ENCODE measurements at places on chromosomes 7 and 10.

GRCh38 chr10:78863140-78863905 is 205.4 kb upstream of the ZMIZ1 start:
- no peak for DNase-seq

DNA sequence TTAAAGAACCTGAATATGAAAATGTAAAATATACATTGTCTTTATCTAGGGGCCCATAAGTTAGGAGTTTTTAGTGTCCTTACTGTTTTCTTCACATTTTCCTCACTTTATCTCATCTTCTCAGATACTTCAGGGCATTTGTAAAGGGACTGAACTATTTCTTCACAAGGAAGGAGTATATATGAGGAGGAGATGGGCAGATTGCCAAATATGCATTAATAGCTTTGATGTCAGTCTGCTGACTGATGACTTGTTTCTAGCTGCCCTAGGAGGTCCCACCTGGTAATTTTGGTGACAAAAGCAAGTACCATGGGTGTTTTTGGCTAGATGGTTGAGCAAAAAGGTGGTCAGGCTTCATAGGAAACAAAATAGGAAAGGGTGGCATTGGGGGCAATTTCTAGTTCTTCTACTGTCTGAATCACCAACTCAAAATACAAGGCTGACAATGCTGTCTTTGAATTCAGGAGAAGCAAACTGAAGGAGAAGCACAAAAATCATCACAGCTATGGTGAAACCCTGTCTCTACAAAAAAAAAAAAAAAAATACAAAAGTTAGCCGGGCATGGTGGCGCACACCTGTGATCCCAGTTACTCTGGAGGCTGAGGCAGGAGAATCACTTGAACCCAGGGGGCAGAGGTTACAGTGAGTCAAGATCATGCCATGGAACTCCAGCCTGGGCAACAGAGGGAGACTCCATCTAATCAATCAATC is 10.4 kb upstream of the STRIP2 start:
- peak; percentile 7 for DNase-seq

DNA sequence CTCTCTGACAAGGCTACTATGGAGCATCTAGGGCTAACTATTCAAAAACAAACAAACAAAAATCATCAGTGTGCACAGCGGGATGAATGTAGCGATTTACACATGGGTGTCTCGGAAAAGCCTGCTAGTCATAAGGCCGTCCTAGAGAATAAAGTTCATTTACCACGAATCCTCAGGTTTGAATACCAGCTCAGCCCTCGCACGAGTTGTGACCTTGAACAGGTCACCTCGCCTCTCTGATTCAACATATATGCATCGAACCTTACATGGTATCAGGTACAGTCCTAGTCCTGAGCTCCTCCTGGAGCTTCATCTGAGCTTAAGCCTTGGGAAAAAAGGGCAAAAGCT is 572 bp downstream of the ATP5MF start:
- DNase-seq = no peak

- DNase-seq = no peak
Observed at GRCh38 chr7:88278881-88279280, 27.8 kb downstream of the STEAP4 start.

DNA sequence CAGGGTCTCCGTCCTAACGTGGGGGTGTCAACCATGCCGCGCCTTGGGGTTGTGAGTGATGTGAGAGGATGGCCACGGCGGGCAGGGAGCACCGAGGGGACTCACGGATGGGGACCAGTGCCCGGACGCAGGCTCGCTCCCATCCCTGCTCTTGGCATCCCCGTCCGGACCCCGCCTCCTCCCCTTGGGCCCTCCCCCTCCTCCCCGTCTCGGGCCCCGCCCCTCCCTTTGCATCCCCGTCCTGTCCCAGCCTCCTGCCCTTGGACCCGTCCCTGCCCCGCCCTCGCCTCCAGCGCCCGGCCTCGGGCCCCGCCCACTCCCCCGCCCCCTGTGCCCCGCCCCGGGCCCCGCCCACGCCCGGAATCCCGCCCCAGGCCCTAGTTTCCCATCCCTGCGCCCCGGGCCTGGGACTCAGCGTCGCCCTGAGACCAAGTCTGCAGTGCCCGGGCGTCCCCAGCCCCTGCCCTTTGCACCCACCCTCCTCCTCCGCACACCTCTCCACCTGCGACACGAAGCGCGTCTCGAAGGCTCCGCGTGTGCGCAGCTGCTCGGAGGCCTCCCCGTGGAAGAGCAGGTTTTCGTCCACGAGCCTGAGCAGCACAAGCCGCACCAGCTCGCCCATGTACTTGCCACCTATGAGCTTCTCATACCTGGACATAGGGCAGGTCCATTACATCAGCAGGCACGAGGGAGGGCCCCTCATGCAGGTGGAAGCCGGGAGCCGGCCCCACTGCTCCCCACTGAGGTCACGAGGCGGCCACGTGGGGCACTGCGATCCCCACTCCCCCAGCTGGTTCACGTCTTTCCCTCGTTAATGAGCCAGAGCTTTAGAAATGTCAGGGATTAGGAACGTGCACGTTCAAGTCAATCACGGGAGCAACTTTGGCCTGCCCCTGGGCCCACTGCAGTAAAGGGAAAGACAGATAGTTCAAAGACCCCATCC is 5.1 kb upstream of the MYL7 start:
- no peak for DNase-seq

- DNase-seq = no peak
Observed at GRCh38 chr7:91137153-91137787, 127.0 kb upstream of the FZD1 start.

- no peak for DNase-seq
Observed at GRCh38 chr10:1130226-1130625, 74.0 kb downstream of the WDR37 start.

- no peak for DNase-seq
Observed at GRCh38 chr7:29968683-29969395, 20.8 kb downstream of the SCRN1 start.

- no peak for DNase-seq
Observed at GRCh38 chr7:111388912-111389311, 173.4 kb downstream of the IMMP2L start.

GRCh38 chr10:48695636-48696534 is 11.2 kb downstream of the WDFY4 start:
- DNase-seq = no peak

DNA sequence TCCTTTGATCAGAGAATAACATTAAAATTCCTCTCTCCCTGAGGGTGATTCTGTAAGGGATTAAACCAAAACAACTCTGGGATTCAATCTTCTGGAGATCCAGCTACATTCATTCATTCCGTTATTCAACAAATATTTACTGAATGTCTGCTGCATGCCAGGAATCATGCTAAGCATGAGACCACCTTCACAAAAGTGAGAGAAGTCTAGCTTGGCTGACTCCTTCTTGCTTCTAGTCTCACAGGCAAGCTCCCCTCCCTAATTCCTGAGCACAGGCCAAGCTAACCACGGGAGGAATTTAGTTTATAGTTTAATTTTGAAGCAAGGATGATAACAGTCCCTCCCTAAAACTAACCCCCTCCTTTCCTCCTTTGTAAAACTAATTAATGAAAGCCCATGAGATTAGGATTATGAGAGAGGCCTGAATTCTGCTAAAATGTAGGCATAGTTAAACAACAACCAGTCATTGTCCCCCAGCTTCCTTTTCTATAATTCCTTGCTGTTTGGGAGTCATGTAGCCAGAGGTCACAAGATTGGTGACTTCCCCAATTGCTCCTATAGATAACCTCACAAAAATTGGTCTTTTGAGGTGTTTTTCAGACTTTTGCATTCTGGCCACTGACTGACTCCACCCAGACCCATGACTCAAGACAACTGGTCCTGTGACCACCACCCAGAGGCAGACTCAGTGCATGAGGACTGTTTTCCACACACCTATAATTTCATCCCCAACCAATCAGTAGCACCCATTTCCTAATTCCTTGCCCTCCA is 113.5 kb downstream of the ITGB8 start:
- DNase-seq = no peak

DNA sequence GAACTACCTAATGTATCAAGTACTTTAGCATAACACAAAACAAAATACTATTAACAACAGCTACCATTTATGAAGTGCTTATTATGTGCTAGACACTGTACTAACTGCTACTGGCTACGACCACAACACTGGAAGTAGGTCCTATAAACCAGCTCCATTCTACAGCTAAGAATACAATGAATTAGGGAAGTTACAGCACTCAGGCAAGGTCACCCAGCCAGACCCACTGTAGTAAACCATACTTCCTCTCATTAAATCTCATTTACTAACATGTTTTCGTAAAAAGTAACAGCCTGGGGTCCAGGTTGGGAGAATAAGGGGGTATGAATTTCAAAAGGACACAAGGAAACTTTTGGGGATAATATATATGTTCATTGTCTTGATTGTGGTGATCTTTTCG is 25.4 kb downstream of the NAPEPLD start:
- DNase-seq = no peak

GRCh38 chr7:106621393-106622132 is 39.4 kb downstream of the CCDC71L start:
- no peak for DNase-seq

- no peak for DNase-seq
Observed at GRCh38 chr7:70208236-70209063, 610.2 kb downstream of the AUTS2 start.

- peak; percentile 66 for DNase-seq
Observed at GRCh38 chr10:91409069-91409868, 875 bp upstream of the HECTD2 start.

- DNase-seq = no peak
Observed at GRCh38 chr10:33557313-33557712, 222.8 kb upstream of the NRP1 start.

DNA sequence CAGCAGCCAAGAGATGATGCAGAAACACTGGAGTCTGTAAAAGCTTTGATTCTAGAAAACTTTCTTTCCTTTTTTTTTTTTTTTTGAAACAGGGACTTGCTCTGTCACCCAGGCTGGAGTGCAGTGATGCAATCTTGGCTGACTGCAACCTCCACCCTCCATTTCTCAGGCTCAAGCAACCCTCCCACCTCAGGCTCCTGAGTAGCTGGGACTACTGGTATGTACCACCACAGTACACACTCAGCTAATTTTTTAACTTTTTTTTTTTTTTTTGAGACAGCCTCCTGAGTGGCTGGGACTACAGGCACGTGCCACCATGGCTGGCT is 17.0 kb upstream of the BAG3 start:
- DNase-seq = no peak

DNA sequence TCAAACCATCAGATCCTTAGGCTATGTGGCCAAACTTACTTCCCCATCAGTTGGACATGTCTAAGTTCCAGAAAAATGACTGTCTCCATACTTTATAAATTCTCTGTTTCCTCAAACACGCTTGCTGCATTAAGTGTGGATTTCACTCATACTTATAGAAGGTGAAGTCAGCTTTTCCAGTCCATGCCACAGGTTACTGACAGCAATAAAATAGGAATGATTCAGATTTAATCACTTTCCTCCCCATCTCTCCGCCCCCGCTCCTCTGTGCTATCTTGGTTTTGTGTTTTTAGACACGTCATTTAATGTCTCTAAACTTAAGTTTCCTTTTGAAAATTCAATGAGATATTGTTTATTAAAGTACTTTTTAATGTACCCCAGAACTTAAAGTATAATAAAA is 1098.0 kb upstream of the C7orf33 start:
- DNase-seq = no peak

Data from COR-L47 (cell line).